ENCODE measurements at places on chromosomes 2 and 18.

- DNase-seq: no peak
Observed at GRCh38 chr2:59206361-59206760, 965.2 kb upstream of the FANCL start.

- DNase-seq: no peak
Observed at GRCh38 chr2:113263546-113263945, 15.2 kb downstream of the PAX8 start.

- no peak for DNase-seq
Observed at GRCh38 chr18:58538604-58539386, 90.1 kb downstream of the ALPK2 start.

- DNase-seq: no peak
Observed at GRCh38 chr2:135909976-135910375, 33.7 kb upstream of the MCM6 start.

GRCh38 chr18:42860011-42860410, 255.5 kb downstream of the RIT2 start:
- no peak for DNase-seq

DNA sequence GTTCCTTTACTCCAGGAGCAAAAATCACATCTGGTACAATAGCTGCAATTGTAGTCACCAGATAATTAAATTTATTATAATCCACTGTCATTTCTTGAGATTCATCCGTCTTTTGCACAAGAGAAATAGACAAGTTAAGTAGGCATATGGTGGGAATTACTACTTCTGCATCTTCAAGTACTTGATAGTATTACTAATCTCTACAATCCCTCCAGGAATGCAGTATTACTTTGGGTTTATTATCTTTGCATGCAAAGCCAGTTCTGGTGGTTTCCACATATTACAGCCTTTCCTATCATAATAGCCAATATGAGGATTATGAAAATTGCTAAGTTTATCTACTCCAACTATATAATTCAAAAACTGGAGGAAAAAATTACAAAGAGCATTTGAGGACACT, 254.1 kb downstream of the IKZF2 start:
- no peak for DNase-seq

DNA sequence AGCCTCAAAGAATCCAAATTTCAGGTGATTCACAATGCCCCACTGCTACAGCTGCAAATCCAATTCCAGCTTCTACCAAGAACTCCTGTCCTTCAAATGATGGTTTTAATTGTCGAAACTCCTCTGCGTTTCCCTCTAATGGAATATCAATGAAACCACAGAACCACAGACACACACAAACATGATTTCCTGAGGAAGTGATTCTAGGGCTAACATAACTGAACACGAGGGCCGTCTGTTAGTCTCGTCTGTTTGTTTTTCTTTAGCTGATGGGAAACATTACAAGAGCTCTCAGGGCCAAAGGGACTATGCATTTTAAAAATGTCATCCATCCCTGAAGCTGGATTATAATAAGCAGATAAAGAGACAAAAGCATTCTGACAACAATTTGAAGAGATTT, 59.4 kb downstream of the RNF152 start:
- no peak for DNase-seq

DNA sequence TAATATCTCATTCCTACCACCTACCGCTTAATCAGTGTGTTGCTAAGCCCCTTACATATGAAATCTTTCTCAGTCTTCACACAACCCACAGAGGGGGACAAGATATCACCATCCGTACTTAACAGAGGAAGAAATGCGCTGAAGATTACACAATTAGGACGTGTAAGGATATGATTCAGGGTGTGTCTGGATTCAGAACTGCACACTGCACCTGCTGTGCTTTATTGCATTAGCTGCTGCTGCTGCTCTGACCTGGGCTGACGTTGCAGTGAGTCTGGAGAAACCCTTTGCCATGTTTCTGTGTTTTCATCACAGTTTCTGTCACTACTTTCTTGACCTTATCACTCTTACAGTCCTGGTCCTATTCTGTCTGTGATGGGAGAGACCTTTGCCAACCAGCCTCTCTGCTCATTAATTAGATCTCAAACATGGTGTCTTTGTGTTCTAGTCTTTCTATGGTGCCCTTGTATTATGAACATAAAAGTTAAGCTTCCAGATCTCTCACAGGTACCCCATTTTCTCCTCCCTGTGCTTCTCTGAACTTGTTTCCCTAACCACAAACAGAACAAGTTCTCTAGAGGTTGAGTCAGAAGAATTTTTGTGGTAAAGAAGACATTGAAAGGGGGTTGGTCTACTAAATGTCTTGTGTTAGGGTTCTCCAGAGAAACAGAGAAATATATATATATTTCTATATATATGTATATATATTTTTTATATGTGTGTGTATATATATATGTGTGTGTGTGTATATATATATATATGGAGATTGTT, 92.9 kb upstream of the CYP1B1 start:
- no peak for DNase-seq

DNA sequence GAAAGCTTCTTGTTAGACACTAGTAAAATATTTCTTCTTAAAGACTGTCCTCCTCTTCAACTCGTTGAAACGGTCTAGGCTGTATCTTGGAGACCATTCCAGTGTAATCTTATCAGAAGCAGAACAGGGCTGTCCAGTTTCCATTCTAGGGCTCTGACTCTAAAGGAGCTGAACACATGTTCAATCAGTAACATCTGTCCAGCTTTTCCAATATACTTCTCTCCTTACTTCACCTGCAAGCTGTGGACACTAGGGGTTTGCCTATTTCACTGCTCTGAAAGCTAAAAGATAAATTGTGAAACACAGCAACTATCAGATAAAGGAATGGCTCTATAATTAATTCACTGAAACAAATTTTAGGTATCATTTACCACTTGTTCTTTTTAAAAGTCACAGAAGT, 73.8 kb downstream of the ZNF385B start:
- no peak for DNase-seq

GRCh38 chr2:232432598-232433184, 23.3 kb upstream of the ALPI start:
- no peak for DNase-seq

GRCh38 chr2:15726321-15727057, 134.8 kb downstream of the DDX1 start:
- DNase-seq: no peak

- no peak for DNase-seq
Observed at GRCh38 chr2:15673919-15674636, 82.4 kb downstream of the DDX1 start.

DNA sequence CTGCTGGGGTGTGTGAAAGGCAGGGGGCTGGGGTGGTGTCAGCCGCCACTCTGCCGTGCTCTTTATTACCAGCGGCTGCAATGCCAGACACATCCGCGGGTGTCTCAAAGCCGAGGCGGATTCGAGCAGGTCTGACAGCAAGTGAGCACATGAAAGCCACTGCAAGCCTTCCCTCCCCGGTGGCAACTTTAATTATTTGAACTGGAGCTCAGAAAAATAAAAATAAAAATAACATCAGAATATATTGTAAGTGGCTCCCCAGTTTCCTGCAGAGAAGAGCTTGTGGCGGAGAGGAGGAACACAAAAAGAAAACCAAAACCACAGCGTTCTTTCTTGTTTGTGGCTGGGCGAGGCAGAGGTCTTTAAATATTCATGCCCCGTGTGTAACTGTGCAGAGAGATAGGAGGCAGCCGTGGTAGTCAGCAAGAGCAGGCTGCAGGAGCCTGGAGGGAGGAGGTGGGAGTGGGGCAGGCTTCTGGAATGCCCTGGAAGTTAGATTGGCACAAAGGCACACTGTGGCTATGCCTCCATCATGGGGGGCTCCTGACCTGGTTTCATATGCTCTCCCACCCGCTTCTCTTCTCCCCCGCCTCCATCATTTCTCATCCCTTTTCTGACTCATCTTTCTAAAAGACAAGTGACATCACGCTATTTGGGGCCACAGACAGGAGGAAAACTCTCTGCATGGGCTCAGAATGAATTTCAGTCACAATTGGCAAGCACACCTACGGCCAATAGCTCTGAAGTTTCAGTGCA, 199.8 kb downstream of the CLIP4 start:
- DNase-seq: no peak

- DNase-seq: no peak
Observed at GRCh38 chr2:45470531-45470930, 140.5 kb downstream of the SRBD1 start.

DNA sequence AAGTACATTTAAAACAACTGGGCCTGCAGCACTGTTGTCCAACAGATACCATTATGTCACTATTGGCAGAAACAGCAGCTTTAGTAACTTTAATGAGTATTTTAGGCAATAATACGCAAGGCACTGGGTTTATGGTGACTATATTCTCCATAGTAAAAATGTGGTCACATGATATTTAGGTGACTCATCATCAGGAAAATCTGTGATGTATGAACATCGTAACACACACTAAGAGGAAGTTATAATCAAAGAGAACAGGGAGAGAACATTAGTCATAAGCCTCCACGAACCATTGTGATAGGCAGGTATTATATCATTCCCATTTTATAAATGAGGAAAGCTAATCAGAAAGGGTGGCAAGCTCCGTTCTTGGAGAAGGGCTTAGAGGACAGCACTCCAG, 36.9 kb downstream of the RAPH1 start:
- DNase-seq: no peak

- no peak for DNase-seq
Observed at GRCh38 chr18:42025974-42026625, 71.1 kb downstream of the PIK3C3 start.

DNA sequence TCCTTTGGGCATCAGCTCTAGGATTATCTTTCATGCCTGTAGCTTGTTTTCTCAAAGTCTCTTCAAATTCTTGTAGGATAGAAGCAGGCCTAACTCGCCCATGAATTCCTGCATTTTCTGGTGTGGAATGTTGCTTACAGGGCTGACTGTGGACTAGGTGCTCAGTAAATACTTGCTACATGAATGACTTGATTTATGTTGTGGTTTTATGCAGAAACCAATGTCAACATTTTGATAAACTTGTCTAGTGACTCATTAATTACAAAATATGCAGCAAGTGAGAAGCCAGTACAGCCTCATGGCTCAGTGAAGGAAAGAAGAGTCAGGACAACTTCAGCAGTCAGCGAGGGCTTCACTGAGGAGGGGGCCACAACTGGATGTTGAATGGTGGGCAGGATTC, 110.6 kb upstream of the SIX2 start:
- DNase-seq: no peak

- no peak for DNase-seq
Observed at GRCh38 chr2:30675758-30676157, 131.5 kb downstream of the CAPN13 start.

DNA sequence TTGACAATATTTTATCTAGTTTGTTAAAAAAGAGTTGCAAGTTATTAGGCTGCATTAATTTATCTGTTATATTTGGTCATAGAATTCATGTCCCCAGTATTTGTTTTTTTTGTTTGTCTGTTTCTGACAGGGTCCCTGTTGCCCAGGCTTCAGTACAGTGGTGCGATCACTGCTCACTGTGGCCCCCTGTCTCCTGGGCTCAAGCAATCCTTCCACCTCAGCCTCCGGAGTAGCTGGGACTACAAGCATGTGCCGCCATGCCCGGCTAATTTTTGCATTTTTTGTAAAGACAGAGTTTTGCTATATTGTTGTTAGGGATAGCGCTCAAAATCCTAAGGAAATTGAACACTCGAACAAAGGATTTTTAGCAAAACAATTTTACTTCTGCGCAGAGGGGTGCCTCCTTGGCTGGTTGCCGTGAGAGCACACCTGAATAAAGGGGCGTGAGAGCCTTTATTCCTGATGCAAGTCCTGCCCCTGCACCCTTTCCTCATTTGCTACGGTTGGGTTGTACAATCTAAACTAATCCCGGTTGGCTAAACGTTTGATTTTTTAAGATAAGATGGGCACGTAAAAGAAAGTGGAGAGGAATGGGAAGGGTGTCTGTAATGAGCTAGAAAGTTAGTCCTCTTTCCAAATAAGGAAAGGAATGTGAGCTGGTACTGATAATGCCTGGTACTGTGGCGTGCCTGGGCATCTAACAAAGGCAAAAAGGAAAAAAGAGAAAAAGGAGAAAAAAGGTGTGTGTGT, 65.5 kb downstream of the COMMD1 start:
- DNase-seq: no peak

DNA sequence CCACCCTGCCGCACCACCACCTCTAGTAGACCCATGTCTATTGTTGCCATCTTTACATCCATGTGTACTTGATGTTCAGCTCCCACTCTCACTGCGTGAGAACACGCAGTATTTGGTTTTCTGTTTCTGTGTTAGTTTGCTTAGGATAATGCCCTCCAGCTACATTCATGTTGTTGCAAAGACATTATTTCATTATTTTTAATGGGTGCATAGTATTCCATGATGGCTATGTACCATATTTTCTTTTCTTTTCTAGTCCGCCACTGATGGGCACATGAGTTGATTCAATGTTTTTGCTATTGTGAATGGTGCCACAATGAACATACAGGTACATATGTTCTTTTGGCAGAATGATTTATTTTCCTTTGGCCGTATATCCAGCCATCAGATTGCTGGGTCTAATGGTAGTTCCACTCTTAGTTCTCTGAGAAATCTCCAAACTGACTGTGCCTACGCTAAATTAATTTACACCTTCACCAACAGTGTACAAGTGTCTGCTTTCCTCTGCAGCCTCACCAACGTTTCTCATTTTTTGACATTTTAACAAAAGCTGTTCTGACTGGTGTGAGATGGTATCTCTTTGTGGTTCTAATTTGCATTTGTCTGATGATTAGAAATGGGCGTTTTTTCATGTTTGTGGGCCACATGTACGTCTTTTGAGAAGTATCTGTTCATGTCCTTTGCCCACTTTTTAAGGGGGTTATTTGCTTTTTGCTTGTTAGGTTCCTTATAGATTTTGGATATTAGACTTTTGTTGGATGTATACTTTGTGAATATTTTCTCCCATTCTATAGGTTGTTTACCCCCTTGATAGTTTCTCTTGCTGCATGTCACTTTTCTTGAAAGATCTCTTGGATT, 10.5 kb upstream of the ZNF513 start:
- no peak for DNase-seq

GRCh38 chr2:51003345-51004192, 28.4 kb downstream of the NRXN1 start:
- no peak for DNase-seq

DNA sequence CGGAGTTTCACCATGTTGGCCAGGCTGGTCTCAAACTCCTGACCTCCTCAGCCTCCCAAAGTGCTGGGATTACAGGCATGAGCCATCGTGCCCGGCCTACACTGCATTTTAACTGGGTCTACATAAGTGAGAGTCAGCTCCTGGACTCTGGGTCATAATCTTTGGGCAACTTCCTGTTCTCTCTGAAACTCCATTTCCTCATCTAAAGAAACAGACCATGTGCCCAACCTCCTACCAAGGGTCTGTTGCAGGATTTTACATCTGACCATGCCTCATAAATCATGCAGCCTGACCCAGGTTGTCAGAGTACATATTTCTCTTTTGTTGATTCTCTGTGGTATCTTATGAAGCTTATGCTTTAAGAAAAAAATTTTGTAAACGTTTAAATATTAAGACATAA, 280.4 kb downstream of the ALPK2 start:
- no peak for DNase-seq

DNA sequence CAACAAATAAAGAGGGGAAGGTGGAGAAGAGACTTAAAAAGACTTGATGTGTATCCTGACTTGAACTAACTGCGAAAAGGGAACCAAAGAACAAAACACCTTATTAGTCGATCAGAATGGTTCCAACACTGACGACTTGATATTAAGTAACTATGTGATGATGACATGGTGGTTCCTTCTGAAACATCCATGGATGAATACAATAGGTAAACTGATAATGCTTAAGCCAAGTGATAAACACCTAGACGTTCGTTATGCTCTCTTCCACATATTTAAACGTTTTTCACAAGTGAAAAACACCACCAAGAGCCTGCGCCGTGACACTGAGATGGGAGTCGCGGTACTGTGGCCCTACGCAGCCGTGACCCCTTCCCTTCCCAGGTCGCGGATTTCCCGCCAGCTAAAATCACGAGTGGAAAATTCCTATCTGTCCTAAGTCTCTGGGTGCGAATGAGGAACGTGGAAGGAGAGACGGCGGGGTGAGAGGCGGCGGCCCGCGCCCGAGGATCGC, 797 bp downstream of the TTC32 start:
- DNase-seq: no peak
